A549 treated with ZK216348 at 1 μM for 4 hours (cell line): ENCODE measurements at places on chromosomes 1 and 21. TPM values are rescaled to one million over a fixed set of nuclear protein-coding genes. Genes with fewer than 3 reads are reported as not detected.

TNFRSF1B gene
- 0.31 to 1.4 TPM (median 0.54 TPM) in 5 replicates for total RNA-seq

CYYR1 gene
- total RNA-seq, result not detected in 5 replicates

LPAR3 gene
- 0.14 to 0.41 TPM (median 0.23 TPM) in 5 replicates for total RNA-seq

FAAH gene
- total RNA-seq, result 0.65 to 1.5 TPM (median 1.0 TPM) in 5 replicates
